SK-N-DZ (cell line): ENCODE measurements at places on chromosomes 3 and 15.

- peak; percentile 48 for DNase-seq
These were observed 115.4 kb upstream of the GADL1 start for GRCh38 chr3:31009881-31010280.

DNA sequence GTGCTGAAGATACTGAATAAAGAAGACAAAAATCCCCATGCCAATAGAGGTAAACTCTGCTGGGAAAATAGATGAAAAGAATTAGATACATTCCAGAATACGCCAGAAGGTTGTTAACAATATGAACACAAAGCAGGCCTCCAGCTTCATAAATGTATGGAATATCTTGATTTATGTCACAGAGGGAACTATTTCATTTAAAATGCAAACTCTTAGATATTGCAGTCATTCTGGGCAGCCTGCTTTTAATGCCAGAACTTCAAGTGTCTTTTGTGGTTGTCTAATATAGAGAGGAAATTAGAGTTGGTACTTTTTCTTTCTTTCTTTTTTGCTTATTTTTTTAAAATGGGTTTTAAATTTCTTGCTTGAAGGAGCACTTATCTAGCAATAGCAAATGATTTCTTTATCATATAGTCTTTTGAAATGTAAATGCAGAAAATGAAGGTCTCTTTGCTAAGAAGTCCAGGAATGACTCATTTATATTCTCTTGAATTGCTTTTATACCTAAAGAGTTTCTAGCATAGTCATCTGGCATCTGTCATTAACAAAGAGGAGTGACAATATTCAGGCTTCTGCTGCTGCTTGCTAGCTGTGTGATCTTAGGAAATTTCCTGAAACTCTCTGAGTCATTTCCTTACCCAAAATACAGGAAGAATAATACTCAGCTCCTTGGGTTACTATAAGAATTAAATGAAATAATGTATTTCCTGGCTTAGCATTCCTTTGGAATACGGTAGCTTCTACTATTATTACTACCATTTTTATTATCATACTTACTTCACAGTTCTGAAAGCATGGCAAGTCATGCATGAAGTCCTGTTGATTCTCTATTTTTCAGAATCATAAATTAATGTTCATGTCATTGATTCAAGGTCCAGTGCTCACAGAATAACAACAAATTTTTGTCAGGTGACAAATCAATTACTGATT, 527.6 kb downstream of the DIPK2A start:
- no peak for DNase-seq

DNA sequence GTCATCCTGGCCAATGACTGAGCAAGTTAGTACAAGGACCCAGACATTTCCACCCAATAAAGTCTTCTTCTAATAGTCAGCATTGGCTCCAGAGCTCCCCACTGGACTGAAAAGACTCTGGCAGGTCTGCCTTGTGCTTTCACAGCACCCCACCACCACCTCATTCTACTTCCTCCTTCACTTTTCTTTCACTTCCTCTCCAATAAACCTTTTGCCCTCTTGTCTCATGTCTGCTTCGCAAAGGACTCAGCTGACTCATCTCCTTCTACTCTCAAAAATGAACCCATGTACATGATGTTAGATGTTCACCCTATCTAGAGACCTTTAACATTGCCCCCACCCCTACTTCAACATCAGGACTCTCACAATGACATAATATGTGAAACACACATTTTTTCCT, 181.0 kb upstream of the PPP2R3A start:
- DNase-seq: no peak

- peak; percentile 51 for DNase-seq
These were observed 121.5 kb upstream of the TSC22D2 start for GRCh38 chr3:150286390-150287147.

- no peak for DNase-seq
These were observed 904.0 kb downstream of the TBL1XR1 start for GRCh38 chr3:176293276-176293675.

DNA sequence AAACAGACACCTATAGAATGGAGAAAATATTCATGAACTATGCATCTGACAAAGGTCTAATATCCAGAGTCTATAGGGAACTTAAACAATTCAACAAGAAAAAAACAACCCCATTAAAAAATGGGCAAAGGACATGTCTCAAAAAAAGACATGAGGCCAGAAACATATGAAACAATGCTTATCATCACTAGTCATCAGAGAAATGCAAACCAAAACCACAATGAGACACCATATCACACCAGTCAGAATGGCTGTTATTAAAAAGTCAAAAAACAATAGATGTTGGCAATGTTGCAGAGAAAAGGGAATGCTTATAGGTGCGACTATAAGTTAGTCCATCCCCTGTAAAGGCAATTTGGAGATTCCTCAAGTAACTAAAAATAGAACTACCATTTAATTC, 11.4 kb upstream of the HDGFL3 start:
- DNase-seq: no peak

- no peak for DNase-seq
These were observed 8.0 kb downstream of the KLHL25 start for GRCh38 chr15:85786781-85787114.

DNA sequence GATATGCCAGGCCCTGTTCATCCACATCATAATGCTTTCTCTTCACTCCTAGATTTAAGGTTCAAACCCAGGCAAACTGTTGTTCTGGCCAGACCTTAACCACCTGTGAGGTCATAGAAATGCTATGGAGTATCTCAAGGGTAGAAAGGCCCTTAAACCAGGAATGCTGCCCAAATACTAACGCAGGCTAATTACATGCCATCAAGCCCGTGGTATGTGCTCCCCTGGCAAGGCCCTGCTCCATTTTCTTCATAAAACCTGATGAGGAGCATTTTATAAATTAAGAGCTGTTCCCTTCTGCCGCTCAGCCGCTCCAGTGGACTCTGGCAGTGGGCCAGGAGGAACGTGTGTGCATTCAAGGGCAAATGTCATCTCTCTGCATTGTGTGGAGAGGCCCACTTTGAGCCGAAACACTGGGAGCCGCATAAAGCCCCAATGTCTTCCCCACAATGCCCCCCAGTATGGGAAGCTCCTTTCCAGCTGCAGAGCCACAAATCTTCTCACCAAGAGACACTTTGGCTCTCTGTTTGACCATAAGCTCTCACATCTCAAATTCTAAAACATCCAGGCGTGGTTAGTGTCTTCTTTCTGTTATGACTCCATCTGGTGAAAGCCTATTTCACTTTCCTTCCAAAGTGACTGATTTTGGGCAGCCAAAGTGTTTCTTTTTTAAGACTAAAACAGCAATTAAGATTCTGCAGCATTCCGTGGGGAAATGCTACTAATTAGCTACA, 210.8 kb upstream of the NR2E3 start:
- DNase-seq: no peak
